HEK293T (cell line): ENCODE measurements at places on chromosomes 16 and 17.
A peak's percentile ranks its signal among the peaks of the same experiment; 100 is the strongest.

DNA sequence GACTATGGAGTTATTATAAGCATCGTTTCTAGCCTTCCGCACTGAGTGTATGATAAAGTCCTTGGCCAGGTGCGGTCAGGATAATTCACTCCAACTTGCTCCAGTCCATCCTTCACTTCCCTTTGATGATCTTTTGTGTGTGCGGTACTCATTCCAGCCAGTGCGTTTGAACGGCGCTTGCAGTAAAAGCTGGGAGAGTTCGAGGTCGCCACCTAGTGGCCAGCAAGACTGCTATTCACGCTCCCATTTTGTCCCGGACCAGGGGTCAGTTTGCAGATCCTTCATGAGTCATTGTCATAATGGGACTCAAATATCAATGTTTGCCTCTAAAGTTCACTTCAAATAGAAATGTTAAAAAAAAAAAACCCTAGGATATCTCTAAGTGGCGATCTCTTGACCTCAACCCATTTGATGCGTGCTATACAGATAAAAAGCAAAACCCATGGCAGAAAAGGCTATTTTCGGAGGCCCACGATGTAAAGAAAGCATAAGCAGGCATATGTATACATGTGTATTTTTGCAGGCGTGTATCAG, 417.1 kb downstream of the TMEM114 start:
- DNase-seq = peak; percentile 79

GRCh38 chr16:67022531-67023214, 6.3 kb upstream of the CBFB start:
- DNase-seq = no peak

- DNase-seq = no peak
Measured at GRCh38 chr17:41653892-41654677, 29.7 kb upstream of the KRT17 start.

DNA sequence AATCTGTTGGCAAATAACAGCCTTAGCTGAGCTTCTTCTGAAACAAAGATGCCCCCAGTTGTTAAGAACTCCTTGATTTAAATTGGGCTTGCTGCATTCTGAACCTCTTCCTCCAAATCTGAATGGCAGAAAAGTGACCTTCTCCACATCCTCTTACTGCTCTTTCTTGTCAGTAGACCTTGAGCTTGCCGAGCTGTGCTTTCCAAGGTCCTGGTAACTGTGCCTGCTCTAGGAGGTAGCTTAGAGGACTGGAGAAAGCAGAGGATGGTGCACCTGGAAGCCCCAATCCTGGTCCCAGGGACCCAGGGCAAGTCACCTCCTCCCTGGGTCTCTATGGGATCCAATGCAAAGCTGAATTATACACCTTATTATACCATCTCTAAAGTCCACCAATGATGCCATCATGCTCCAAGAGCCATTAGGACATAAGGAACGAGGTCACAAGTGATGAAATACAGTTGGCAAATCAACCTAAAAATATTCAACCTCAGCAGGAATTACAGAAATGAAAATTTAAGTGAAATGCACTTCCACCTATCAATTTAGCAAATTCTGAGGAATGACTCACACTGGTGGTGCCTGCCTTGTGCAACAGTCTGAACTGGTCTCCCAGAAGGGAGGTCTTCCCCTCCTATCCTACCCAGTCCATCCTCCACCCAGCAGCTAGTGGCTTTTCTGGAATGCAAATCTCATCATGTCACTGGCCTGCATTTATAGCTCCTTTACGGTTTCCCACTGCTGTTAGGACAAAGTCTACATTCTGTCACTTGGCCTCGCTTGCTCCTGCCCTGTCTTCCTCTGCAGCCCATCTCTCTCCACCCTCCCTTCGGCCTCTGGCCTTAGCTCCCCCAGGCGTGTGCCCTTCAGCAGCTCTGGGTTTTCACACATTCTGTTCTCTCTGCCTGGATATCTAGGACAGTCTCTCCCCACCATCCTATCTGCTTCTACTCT, 36.6 kb downstream of the TOM1L2 start:
- DNase-seq = no peak

- DNase-seq = no peak
Measured at GRCh38 chr16:74564451-74564984, 42.4 kb downstream of the GLG1 start.

DNA sequence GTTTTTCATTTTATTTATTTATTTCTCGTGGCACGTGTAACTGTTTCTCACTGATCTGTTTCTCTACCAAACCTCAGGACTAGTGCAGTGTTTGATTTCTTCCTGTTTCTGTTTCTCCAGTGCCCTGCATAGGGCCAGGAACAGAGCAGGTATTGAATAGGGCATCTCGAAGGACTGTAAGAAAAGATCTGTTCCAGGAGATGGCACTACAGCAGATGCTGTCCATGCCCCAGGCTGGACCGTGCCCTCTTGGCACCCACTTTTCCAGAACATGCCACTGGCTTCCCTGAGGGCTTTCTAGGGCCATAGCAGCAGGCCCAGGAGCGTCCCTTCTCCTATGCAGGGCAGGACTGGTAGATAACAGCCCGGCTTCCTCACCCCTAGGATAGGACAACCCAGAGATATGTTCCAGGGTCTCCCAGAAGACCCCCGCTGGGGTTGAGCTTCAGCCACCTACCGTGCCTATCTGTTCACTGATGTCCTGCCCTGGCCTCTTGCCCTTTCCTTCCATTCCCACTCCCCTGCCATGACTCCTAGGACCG, 4.4 kb downstream of the SNX20 start:
- no peak for DNase-seq

- DNase-seq = no peak
Measured at GRCh38 chr16:49562228-49562627, 188.6 kb downstream of the C16orf78 start.

DNA sequence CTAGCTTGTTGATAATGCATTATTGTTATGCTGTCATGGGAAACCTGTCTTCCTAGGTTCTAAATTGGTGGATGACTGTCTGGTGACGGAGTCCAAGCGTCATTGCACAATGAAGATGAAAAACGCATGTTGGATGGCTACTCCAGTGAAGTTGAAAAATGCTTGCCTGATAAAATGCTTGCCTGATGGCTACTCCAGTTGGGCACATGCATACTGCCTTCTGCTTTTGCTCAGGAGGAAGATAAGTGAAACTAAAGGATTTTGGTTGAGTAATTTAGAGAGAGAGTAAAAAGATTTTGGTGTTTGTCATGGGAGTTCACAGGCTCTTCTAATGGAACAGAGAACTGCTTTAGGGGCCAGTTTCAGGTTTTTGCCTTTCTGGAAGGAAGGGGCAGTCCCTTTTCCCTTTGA, 118.6 kb downstream of the PRKCA start:
- no peak for DNase-seq

- DNase-seq = no peak
Measured at GRCh38 chr17:68384471-68384870, 72.8 kb downstream of the WIPI1 start.

DNA sequence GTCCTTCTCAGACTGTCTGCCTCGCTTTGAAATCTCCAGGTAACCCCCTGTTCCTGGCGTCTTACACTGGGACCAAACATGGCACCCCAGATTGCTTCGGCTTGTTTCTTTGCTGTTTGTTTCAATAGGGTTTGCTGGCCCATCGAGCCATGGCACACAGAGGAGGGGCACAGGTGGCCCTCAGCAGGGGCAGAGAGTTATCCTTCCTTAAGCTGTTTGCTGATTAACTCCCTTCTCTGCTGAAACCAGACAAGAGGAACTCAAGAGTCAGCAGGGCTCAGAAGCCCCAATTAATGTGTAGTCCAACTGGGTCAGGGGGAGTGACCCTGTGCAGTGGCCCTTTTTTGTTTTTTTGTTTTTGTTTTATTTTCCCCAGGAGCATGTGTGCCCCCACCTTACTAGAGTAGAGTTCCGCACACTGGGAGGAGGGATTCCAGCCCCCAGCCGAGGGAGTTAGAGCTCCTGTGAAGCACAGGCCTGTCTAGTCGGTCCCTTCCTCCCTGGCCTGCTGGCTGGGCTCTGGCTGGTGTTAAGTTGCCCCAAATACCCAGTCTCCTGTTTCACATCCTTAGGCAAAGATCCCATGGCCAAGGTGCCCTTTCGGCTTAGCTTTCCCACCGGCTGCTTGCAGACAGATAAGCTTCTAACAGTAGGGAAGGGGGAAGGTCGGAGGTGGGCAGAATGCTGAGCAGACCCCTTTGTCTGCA, 39.3 kb downstream of the YPEL2 start:
- DNase-seq = no peak

DNA sequence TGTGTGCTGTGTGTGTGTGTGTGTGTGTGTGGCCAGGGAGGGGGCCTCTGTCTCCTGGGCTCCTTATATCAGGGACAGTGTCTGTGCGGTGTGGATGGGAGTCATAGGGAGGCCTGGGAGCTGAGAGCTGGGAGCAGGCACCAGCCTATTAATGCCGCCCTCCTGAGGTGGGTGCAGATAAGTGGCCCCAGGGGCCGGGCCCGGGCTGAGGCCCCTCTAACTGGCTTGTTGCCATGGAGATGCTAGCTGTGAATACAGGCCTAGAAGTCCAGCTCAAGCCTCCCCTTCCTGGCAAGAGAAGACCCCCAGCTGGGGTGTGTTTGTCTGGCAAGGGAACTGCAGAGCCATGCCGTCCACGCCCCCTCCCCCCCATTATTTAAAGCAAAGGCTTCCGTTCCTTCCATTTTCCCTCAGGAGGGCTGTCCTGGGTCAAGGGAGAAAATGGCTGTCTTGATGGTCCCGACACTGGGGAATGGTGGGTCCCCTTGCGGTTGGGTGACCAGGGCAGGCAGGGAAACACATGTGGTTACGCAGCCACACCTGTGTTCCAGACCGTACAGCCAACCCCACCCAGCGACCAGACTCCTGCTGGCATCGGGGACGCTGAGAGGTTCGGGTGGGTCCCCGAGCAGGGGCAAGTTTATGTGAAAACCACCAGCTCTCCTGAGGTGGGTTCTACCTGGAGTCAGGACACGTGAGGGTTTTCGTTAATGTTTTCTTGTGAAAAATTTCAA, 141.1 kb downstream of the MRM1 start:
- DNase-seq = no peak

GRCh38 chr17:58277107-58277801, 3.5 kb downstream of the MPO start:
- peak; percentile 49 for DNase-seq

DNA sequence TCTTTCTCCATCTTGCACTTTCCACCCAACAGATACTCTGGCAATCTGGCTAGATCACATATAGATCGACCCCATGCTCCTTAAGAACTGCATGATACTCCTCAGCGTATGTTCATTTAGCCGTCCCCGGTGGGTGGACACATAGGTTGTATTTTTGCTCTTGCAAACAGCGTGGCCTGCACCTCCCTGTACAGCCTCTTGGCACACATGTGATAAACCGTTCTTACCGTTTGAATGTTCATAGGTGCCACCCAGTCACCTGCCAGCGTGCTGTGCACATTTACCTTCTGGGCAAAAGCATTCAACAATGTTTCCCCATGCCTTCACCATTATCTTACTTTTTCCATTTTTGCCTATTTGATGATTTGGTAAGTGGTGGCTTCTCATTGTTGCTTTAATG, 6.2 kb downstream of the TNP2 start:
- DNase-seq = no peak

GRCh38 chr17:66625311-66625767, 209.6 kb upstream of the CACNG5 start:
- peak; percentile 46 for DNase-seq

GRCh38 chr17:7219812-7220592, at the start of the genes ACADVL and DLG4:
Gene ACADVL (plus strand): TSS chr17:7219938. CDS start chr17:7219985, 47 bp downstream.
Gene DLG4 (minus strand): TSS chr17:7219836.
- DNase-seq = peak; percentile 71

GRCh38 chr16:67773099-67773498, 33.3 kb downstream of the RANBP10 start:
- DNase-seq = no peak

DNA sequence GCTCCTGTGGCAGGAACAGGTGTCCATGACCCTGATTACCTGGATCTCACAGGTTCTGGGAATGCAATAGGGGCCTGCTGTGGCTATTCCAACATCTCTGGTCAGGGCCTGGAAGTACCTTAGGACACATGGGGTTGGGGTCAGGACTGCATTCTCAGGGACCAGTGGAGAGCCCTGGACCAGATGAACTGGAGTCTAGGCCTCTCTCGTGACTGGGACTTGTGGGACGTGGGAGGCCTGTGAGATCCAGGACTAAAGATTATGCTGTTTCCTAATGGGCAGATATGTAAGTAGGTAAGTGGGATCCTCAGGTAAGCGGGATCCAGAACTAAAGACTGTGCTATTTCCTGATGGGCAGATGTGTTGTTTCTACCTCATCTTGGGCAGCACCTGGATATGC, 16.2 kb upstream of the CD300A start:
- no peak for DNase-seq

- no peak for DNase-seq
Measured at GRCh38 chr16:64304396-64304795, 817.5 kb downstream of the CDH11 start.

- DNase-seq = no peak
Measured at GRCh38 chr17:70332356-70333210, 163.3 kb downstream of the KCNJ2 start.

- no peak for DNase-seq
Measured at GRCh38 chr16:79071424-79071823, 529.1 kb downstream of the MAF start.

DNA sequence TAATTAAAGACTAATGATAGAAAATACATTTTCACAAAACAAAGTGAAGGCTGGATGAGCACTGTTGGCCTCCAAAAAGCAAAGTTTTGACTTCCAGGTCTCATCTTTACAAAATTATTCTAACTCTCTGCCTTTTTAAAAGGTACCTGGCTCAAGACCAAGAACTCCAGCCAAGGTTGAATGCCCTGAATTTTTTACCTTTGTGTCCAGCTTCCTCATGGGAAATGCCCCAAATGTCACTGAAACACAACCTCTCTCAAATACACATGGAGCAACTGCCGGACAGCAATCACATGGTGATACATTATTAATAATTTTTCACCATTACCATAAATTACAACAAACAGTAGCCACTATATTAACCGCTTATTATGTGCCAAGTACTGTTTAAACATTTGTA, 32.2 kb downstream of the ADAMTS18 start:
- no peak for DNase-seq

DNA sequence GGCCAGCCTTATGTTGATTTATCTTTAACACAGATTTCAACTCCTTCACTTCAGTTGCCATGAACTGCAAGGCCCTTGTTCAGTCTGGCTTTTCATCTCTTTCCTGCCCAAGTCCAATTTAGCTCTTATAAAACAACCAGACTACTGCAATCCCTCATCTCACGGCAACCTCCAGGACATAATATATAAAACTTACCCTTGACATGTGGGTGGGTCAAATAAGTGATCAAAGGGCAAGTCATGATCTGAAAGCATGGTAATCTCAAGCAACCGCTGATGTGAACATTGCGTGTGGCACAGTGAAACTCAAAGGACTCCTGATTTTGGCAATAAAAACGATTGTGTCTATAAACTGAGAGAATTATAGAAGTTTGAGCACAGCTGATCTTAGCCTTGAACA, 364.6 kb downstream of the CDH13 start:
- DNase-seq = no peak

GRCh38 chr17:52383493-52384100, 225.1 kb upstream of the CA10 start:
- peak; percentile 45 for DNase-seq

GRCh38 chr17:80097844-80098691, 3.3 kb upstream of the GAA start:
- no peak for DNase-seq
